Esophagus muscularis mucosa (tissue), 4 donors: ENCODE measurements at places on chromosomes 3 and 15. TPM values are rescaled to one million over a fixed set of nuclear protein-coding genes. Genes with fewer than 3 reads are reported as not detected.
A peak's percentile ranks its signal among the peaks of the same experiment; 100 is the strongest.

- DNase-seq = no peak
Measured at GRCh38 chr3:188327433-188327832, 173.5 kb downstream of the LPP start.

- DNase-seq = no peak
Measured at GRCh38 chr3:38382506-38383080, 36.0 kb downstream of the XYLB start.

- no peak for DNase-seq
Measured at GRCh38 chr3:106183762-106184391, 315.1 kb upstream of the CBLB start.

DNA sequence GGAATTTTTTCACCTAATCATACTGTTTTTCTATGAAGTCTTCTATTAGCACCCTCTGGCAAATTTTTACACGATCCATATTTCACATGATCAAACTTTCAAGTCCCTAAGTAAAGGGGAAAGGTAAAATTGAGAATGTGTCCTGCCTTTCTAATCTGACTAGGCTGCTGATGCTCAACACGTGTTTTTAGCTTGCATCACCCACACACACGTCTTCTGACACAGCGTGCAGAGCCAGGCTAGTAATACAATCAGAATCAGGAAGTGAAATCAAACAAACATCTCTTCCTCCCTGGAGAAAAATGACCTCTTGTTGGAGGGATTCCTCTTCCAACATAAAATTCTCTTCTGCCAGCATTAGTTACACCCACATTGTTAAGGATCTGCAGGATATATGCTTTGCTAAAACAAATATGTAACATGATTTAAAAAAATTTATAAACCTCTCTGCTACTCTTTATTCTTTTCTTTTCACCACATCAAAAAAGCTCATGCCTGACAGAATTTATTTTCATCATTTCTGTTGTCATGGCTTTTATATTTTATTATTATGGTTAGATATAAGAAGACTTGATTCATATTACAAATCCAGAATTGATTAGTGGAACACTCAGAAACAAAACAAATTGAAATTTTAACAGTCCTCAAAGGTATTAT is 122.4 kb downstream of the RAP2B start:
- DNase-seq = no peak

DNA sequence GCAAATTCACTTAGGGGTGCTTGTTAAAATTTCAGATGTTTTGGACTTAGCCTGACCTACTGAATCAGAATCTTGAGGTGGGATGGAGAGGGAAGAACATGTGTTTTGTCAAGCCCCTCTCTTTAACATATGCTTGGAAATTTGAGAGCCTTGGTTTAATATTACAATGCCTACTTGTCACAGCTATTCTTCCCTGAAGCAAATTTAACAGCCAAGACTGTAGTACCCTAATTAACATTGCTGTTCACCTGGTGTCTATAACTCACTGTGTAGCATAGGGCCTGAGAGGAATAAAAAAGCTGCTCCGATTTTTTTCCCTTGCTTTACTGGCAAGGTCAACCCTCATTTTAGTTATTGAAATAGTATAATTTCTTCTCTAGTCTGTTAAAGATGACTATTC is 880.1 kb downstream of the CADM2 start:
- no peak for DNase-seq

GRCh38 chr3:11815111-11815510 is 31.6 kb downstream of the TAMM41 start:
- DNase-seq = no peak

GRCh38 chr15:68054628-68055223 is 611 bp downstream of the PIAS1 start:
- DNase-seq = no peak

- no peak for DNase-seq
Measured at GRCh38 chr15:90219421-90220141, 14.2 kb downstream of the CIB1 start.

DNA sequence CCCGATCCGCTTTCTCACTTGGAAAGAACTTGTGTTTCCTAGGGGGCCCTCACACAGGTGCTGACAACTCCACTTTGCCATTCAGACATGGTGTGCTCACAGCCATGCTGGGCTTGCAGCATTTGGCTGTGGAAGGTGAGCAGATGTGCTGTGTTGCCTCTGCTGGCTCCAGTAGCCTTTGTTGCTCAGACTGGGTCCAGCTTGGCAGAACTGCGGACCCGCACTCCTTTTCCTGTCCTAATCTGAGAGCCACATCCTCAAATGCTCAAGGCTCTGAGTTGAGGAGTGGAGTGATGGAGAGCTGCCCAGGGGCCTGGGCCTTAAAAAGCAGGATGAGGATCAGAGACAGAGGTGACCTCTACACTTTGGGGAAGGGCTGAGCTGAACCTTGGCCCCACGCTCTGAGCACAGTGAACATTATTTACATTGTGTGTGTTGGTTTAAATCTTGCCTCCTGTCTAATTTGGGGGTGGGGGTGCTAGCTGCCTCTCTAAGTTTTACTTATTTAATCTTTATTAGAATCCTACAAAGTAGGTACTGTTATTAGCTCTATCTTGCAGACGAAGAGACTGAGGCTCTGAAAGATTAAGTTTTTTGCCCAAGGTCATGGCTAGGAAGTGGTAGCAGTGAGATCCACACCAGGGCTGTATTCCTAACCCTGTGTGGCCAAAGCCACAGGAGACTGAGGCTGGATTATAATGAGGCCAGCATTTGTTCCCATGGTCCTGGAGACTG is 17.2 kb downstream of the ACOX2 start:
- DNase-seq = no peak

DNA sequence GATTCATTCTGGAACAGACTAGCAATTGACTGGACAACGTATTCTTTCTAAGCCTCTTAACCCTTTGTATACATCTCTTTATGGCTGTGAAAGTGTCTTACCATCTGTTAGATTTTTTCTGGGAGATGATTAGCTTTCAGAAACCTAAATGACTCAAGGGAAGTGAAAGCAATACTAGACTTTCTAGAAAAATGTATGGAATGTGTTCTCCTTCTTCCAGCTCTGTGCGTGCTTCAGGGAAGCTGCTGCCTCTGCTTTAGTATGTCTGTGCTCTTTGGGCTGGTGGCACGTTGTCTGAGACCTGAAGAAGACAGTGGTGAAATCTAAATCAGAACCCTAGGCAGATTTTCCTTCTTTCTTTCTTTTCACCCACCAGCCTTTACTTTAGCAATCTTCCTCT is 89.5 kb downstream of the ITPR1 start:
- no peak for DNase-seq

DNA sequence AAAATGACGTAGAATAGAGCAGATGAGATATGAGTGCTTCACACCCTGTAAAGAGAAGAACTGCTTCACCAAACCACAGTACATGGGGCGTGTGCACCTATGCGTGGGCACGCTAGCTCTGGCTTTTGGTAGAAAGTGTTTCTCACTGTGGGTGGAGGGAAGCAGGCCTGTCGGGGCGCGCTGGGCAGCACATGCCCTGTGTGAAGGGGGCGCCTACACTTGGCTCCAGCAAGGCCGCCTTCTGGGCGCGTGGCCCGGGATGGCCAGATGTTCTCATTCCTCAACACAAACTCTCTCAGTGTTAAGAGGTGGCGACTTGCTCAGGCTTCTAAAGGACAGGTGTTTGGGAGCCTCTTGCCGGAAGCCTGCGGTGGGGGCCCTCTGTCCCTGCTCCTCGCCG is 90.0 kb downstream of the FBLN2 start:
- DNase-seq = no peak

DNA sequence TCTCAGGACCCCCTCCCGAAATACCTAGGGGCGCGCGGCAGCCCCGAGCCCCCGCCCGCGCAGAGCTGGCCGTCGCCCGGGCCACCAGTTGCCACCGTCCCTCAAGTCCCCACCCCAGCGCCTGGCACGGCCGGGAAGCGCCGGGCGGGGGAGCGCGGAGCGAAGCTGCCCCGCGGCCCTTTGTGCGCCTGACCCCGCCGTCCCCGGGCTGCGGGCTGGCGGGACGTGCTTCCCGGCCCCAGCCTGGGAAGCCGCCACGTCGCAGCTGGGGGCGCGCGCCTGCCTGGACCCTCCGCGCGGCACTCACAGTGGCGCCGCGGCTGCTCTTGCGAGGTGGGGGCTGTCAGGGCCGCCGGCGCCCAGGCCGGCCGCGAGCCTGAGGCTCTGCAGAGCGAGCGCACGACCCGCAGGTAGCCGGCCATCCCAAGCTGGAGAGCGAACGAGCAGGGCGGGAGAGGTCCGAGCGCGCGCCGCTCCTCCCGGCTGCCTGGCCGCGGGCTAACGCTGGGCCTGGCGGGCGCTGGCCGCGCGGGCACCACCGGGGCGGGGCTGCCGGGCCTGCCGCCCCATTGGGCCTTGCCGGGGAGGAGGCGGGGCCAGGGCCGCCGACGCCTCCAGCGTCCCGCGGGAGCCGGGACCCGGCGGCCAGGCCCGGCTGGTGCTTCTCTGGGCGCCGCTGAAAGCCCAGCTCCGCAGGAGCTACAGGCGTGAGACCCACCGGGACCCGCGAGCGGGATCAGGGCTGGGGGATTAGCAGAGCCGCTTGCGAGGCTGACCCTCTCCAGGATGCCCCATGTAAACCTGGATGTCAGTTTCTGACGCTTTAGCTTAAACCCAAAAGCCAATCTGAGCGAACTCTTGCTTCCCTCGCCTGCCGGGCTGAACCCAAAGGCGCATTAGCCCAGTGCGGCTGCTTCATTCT is at the start of gene IDH2:
TSS of gene IDH2 (minus strand) at position 500 of the 922 bp plus-strand sequence. CDS start at position 422, 78 bp downstream.
- no peak for DNase-seq

DNA sequence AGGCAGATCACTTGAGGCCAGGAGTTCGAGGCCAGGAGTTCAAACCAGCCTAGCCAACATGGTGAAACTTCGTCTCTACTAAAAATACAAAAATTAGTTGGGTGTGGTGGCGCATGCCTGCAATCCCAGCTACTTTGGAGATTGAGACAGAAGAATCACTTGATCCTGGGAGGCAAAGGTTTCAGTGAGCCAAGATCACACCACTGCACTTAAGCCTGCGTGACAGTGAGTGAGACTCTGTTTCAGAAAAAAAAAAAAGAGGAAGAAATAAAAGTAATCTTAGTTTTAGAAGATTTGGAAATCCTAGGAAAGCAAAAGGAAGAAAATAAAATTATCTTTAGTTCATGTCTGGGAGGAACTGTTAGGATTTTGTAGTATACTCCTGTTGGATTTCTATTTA is 77.2 kb downstream of the IL12A start:
- no peak for DNase-seq

DNA sequence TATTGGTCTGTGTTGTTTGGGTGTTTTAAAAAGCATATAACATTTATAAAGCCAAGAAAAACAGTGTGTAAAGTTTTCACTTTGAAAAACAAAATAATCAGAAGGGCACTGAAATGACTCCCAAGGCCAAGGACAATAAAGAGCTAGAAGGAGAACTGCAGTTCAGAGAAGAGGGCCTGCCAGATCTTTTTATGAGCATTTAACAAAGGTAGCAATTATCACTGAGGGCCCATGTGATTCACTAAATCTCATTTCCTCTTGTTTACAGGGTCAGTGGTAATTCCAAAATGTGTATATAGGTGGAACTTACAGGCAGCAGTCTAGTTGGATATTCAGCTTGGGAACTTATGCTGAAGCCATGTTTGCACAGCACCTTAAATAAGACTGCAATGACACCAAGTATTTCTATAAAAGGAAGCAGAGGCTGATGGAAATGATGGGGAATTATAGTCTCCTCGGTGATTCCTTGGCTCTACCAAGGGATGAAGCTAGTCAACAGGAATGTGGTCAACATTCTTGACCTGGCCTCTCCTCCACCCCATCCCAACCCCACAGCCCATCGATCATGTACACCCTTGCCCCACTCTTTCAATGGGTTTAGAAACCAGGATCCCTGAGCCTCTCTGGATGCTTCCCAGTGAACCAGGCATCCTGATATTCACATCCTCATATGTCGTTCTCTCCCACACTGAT is 54.4 kb upstream of the THUMPD3 start:
- DNase-seq = no peak

- DNase-seq = no peak
Measured at GRCh38 chr3:178707311-178708031, 171.2 kb downstream of the KCNMB2 start.

GRCh38 chr15:51401872-51402517 is 60.5 kb downstream of the GLDN start:
- DNase-seq = peak; percentile 92

DNA sequence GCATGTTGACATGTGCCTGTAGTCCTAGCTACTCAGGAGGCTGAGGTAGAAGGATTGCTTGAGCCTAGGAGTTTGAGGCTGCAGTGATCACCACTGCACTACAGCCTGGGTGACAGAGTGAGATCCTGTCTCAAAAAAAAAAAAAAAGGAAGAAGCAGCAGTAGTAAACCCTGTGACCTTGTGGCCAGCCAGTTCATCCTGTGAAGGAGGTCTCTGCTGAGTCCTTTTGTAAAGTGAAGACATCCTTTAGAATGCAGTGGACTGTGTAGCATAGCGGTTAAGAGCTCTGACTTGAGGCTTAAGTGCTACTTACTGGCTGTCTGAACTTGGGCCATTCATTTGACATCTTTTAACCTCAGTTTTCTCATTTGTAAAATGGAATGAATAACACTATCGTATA is 8.3 kb downstream of the EXOSC7 start:
- DNase-seq = no peak

- no peak for DNase-seq
Measured at GRCh38 chr3:8713901-8714759, 19.5 kb upstream of the CAV3 start.

GRCh38 chr3:141682007-141682406 is 56.1 kb upstream of the RNF7 start:
- DNase-seq = peak; percentile 47

- DNase-seq = no peak
Measured at GRCh38 chr3:112598731-112599130, 36.9 kb downstream of the SLC35A5 start.

DNA sequence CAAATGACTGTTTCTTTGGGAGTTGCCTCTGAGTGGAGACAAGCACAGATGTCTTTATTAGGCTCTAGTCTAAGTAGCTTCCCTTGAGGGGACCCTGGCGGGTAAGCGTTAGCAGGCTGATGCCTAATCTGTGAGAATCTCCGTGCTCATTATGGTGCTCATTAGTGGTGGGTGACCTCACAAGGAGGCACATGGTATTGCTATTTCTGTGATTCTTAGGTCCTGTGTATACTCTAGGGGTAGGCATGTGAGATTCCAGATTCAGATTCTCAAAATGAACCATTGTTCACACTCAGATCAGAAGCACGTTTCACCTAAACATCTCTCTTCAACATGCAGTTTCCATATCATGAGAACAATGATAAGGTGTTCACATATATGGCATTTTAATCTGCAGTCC is 809.7 kb downstream of the NR2F2 start:
- no peak for DNase-seq

The TRIM42 gene
- total RNA-seq = not detected

The PFN2 gene
- 46.4 TPM for total RNA-seq

The CLDN11 gene
- total RNA-seq = 4.0 TPM

The KIAA1143 gene
- total RNA-seq = 28.2 TPM

The IL12A gene
- total RNA-seq = 2.4 TPM

The FSIP1 gene
- 4.6 TPM for total RNA-seq

The DLL4 gene
- total RNA-seq = 6.8 TPM

The CHL1 gene
- 38.6 TPM for total RNA-seq

The OSBPL10 gene
- 8.2 TPM for total RNA-seq

The FGD5 gene
- total RNA-seq = 16.2 TPM

The BFSP2 gene
- not detected for total RNA-seq

The PRR23B gene
- total RNA-seq = not detected

The TRNT1 gene
- total RNA-seq = 15.7 TPM
